ENCODE measurements at places on chromosomes 3 and 15.

DNA sequence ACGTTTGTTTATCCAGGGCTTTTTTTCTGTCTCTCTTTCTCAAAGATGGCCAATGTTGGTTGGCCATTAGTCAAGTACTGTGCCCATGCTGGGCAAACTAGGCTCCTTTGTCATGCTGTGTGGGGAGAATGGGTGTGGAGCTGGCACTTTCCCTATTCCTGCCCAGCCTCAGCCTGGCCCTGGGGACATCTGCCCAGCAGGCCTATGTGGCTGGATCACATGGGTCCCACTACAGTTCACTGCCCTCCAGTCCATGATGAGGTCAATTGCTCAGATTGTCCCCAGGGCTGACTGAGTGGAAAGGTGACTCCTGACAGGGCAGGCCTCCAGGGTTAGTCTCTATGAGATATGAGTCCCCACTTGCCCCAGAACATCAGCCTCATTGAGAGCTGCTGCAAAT lies 54.4 kb upstream of the HERC1 start:
- DNase-seq: no peak

DNA sequence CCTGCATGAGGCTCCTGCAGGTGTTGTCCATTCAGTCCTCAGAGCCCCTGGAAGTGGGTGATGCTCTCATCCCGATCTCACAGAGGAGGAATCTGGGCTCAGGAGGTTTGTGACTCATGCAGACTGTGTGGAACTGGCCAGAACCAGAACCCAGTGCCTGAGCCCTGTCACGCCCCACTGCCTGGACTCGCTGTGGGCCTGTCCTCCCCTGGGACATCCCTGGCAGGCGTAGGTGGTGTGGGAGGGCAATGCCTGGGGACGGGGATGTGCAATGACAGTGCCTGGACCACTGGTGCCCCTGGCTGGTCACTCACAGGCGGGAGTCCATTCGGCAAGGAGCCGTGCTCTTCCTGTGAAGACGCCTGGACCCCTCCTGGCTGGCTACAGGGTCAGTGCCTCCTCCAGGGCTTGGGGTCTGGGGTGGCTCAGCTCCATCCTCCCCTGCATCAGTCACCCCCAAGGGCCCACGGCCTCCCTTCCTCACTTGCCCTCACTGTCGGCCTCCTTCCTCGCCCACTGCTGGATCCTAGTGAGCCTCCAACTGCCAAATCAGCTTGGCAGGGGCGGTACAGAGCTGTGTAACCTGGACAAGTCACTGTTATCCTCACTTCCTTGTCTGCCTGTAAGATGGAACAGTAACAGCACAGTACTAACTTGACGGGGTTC lies 14.9 kb downstream of the PSTPIP1 start:
- no peak for DNase-seq

DNA sequence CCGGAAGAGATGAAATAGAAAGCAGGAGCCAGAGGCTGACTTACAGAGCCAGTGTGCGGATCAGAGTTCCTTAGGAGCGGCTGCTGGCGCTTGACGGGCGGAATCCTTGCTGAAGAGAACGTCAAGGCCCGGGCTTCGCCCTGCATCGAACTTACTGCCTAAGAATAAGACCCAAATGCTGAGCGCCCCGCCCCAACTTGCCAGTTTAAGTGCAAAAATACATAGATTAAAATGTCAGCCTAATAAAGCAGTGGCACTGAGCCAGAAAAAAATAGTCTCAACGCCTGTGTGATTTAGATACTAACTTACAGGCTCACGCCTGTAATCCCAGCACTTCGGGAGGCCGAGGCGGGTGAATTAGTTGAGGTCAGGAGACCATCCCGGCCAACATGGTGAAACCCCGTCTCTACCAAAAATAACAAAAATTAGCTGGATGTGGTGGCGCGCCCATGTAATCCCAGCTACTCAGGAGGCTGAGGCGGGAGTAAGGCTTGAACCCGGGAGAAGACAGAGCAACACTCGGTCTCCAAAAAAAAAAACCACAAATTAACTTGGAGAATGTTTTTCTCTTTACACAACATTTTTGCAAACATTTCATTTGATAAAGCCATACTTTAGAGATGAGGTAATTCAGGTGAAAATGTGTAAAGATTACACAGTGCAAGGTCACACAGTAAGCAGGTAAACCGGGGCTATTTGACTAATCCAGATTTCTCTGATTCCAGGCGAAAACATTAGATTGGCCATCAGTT lies 1.2 kb upstream of the UBP1 start:
- no peak for DNase-seq

GRCh38 chr15:70833861-70834765 lies 19.8 kb downstream of the LARP6 start:
- DNase-seq: no peak

DNA sequence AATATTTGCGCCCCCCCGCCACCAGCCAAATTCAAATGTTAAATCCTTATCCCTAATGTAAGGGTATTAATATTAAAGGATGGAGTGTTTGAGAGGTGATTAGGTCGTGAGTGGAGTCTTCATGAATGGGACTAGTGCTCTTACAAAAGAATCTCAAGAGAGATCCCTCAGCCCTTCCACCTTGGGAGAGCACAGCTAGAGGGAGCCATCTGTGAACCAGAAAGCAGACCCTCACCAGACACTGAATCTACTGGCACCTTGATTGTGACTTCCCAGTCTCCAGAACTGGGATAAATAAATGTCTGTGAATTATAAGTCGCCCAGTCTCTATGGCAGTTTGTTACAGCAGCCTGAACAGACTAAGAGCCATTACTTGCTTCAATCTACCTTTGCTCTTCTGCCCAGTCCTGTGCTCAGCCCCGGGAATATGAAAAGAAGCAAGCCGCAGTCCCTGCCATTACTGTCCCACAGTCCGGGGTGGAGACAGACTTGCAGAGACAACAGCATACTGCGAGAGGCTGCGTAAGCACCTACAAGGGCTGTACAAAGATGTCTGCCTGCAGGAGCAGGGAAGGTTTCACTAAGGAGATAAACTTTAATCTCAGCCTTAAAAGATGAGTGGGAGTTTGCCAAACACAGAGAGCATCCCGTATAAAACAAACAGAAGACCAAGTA lies 110.7 kb upstream of the TMCO5A start:
- no peak for DNase-seq

GRCh38 chr15:45435124-45435903 lies 57.0 kb upstream of the GATM start:
- DNase-seq: no peak
